Endothelial cell of umbilical vein (primary cell): ENCODE measurements at places on chromosomes 5 and 9. TPM values are rescaled to one million over a fixed set of nuclear protein-coding genes. Genes with fewer than 3 reads are reported as not detected.

OR13C2 gene
- total RNA-seq, result not detected in 2 replicates

CAAP1 gene
- 16.1 and 18.6 TPM in 2 replicates for total RNA-seq

SPATA31A5 gene
- not detected in 2 replicates for total RNA-seq

LRRC19 gene
- not detected in 2 replicates for total RNA-seq

ADGRD2 gene
- total RNA-seq, result not detected in 2 replicates
